ENCODE measurements at places on chromosomes 1 and 21. TPM values are rescaled to one million over a fixed set of nuclear protein-coding genes. Genes with fewer than 3 reads are reported as not detected.

Gene MPZ
- polyA plus RNA-seq = 0.14 TPM

Gene NCAM2
- not detected for polyA plus RNA-seq

- peaks cover 28% of the 10 kb centered on the region for H3K4me1 ChIP-seq
- no peak for DNase-seq
- no peak overlapping the region for H3K27ac ChIP-seq
- no peaks in the 10 kb centered on the region for H3K36me3 ChIP-seq
- no peaks in the 10 kb centered on the region for H3K27me3 ChIP-seq
- H3K4me3 ChIP-seq = no peak overlapping the region
These were observed 1.4 kb upstream of the PGBD2 start for GRCh38 chr1:248904437-248905216.

DNA sequence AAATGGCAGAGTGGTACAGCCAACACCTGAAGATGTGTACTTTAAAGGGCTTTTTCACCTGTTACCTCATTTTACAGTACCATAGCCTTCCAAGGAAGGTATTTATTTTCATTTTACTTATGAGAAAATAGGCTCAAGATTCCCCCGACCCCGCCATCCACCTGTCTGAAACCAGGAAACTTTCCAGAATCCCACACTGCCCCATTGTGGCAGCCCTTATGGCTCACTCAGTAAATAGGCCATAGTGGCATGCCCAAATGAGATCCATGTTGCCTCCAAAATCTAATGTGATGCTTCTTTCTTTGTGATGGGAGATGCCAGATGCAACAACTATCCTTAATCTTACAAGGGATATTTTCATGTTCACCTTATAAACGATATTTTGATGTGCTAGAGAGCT is 97.8 kb downstream of the EBNA1BP2 start:
- H3K36me3 ChIP-seq = no peaks in the 10 kb centered on the region
- H3K4me1 ChIP-seq = peaks cover 3% of the 10 kb centered on the region
- no peaks in the 10 kb centered on the region for H3K27me3 ChIP-seq
- DNase-seq = no peak

Gene OR10Z1
- polyA plus RNA-seq = not detected

GRCh38 chr1:88595355-88596002 is 88.6 kb upstream of the PKN2 start:
- H3K27ac ChIP-seq = no peak overlapping the region
- no peaks in the 10 kb centered on the region for H3K4me1 ChIP-seq
- peak; percentile 39 for DNase-seq
- no peak overlapping the region for H3K4me3 ChIP-seq

DNA sequence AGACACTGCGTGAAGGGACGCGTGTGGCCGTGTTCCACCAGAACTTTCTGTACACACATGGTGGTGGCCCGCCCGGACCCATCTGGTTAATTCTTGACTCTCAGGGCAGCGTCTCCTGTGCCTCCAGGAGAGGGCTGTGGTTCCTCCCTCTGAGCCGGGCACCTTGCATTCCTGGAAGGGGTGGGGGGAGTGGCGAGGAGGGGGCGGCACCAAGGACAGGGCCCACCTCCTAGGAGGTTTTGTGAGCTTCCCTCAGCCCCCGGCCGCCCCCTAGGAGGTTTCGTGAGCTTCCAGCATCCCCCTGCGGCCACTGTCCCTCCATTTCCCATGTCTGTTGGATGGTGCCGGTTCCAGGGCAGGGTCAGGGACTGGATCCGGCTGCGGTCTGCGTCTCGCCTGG is 28.9 kb downstream of the FAAP20 start:
- H3K36me3 ChIP-seq = no peaks in the 10 kb centered on the region
- H3K27ac ChIP-seq = no peak overlapping the region
- no peaks in the 10 kb centered on the region for H3K27me3 ChIP-seq
- no peaks in the 10 kb centered on the region for H3K4me1 ChIP-seq
- H3K4me3 ChIP-seq = no peak overlapping the region

Gene ALX3
- not detected for polyA plus RNA-seq

Gene S100PBP
- polyA plus RNA-seq = 14.0 TPM

DNA sequence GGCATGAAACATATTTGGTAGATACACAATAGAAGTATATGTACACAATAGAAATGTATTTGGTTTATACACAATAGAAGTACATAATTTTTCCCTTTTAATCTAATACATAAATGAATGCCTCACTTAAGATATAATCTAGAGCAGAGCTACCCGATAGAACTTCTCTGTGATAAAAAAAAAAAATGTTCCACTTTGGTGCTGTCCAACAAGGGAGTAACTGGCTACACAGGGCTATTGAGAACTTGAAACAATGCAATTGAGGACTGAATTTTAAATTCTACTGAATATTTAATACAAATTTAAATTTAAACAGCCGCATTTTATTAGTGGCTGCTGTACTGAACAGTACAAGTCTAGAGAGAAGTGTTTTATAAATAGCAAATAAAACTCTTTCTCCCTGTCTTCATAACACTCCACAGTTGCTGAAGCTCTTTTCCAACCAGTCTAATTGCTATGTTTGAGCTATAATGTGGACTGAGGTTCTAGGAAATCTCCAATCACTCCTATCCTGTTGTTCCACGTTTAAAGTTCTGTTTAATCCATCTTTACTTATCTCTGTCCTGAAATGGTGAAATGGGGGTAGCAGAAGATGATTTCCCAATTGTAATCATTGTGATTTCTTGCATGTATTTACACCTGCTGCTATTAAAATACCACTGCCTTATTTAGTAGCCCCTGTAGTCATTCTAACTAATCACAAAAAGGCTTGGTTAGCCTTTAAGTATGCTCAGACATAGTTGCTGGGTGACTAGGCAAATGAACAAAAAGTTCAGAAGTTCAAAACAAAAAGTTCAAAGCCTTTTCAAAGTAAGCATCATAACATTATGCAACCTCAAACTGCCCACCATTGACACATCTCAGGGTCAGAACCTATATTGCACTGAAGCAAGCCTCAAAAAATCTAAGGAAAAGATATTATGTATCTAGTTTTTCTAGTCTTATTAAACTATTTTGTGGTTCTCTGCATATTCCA is 192.3 kb upstream of the C1orf87 start:
- H3K4me3 ChIP-seq = no peak overlapping the region
- no peaks in the 10 kb centered on the region for H3K27me3 ChIP-seq
- DNase-seq = no peak
- no peaks in the 10 kb centered on the region for H3K4me1 ChIP-seq

DNA sequence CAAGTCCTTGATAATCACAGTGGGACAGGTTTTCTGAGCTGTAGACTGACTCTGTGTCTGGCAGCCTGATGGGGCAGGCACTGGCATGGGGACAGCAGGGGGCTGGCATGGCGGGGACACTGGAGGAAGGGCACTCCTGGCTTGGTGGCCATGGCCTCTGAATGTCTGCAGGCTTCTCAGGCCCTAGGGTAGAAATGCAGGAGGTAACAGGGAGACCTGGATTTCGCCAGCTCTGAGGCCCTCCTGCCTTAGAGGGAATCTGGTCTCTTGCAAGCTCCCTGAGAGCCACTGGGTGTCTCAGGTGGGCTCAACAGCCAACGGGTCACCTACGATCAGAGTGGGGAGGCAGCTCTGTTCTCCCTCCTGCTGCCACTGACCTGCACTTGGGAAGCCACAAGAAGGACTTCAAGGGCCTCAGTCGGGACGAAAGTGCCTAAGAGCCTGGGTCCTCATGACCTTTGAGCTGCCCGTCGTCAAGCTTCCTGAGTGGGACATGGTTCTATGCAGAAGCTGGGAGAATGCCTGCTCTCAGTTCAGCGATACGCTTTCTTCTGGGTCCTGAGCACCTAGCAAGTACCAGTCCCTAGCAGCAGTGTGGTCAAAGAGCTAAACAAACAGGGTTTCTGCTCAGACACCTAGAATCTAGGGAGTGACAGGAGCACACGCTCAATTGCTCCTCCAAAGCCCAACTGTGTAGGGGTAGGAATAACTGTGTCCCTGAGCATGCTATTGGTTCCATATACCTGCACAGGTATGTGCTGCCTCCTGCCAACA is 569.0 kb downstream of the PTPRU start:
- DNase-seq = no peak
- H3K4me1 ChIP-seq = no peaks in the 10 kb centered on the region
- H3K27ac ChIP-seq = no peak overlapping the region
- no peak overlapping the region for H3K4me3 ChIP-seq
- H3K27me3 ChIP-seq = no peaks in the 10 kb centered on the region

DNA sequence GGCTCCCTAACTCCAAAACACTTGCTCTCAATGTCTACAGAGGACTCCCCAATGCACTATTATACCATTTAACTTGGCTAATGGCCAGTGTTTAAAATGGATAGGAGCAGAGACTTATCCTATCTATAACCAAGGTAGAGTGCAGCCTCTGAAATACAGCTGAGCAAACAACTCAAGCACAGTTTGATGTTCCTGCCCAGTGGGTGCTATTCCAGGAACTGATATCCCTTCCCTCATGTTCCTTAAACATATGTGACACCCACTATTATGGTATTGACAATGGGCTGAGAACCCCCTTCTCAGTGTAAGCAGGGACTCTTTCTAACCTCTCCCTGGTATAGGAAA is 51.7 kb downstream of the SH3GLB1 start:
- no peak overlapping the region for H3K27ac ChIP-seq
- H3K4me3 ChIP-seq = no peak overlapping the region
- H3K4me1 ChIP-seq = no peaks in the 10 kb centered on the region
- DNase-seq = no peak
- H3K36me3 ChIP-seq = no peaks in the 10 kb centered on the region
- H3K27me3 ChIP-seq = no peaks in the 10 kb centered on the region

GRCh38 chr1:43993206-43993914 is 2.0 kb downstream of the CCDC24 start:
- H3K27ac ChIP-seq = no peak overlapping the region
- DNase-seq = no peak
- H3K27me3 ChIP-seq = no peaks in the 10 kb centered on the region
- H3K4me1 ChIP-seq = peaks cover 14% of the 10 kb centered on the region
- no peak overlapping the region for H3K4me3 ChIP-seq
- H3K36me3 ChIP-seq = no peaks in the 10 kb centered on the region

GRCh38 chr1:145806844-145807243 is 17.1 kb downstream of the RNF115 start:
- no peaks in the 10 kb centered on the region for H3K27me3 ChIP-seq
- H3K4me3 ChIP-seq = no peak overlapping the region
- DNase-seq = no peak
- H3K36me3 ChIP-seq = no peaks in the 10 kb centered on the region

GRCh38 chr1:226754793-226755533 is 15.9 kb upstream of the ITPKB start:
- DNase-seq = no peak
- H3K27me3 ChIP-seq = no peaks in the 10 kb centered on the region
- peaks cover 9% of the 10 kb centered on the region for H3K4me1 ChIP-seq
- H3K4me3 ChIP-seq = no peak overlapping the region
- H3K36me3 ChIP-seq = no peaks in the 10 kb centered on the region

GRCh38 chr21:30620522-30620921 is at the start of gene KRTAP20-4:
TSS of gene KRTAP20-4 (plus strand) at chr21:30620627.
- no peaks in the 10 kb centered on the region for H3K27me3 ChIP-seq
- DNase-seq = no peak
- H3K27ac ChIP-seq = no peak within 1 kb of the TSS
- H3K4me3 ChIP-seq = no peak within 1 kb of the TSS
- no peaks in the 10 kb centered on the region for H3K36me3 ChIP-seq

DNA sequence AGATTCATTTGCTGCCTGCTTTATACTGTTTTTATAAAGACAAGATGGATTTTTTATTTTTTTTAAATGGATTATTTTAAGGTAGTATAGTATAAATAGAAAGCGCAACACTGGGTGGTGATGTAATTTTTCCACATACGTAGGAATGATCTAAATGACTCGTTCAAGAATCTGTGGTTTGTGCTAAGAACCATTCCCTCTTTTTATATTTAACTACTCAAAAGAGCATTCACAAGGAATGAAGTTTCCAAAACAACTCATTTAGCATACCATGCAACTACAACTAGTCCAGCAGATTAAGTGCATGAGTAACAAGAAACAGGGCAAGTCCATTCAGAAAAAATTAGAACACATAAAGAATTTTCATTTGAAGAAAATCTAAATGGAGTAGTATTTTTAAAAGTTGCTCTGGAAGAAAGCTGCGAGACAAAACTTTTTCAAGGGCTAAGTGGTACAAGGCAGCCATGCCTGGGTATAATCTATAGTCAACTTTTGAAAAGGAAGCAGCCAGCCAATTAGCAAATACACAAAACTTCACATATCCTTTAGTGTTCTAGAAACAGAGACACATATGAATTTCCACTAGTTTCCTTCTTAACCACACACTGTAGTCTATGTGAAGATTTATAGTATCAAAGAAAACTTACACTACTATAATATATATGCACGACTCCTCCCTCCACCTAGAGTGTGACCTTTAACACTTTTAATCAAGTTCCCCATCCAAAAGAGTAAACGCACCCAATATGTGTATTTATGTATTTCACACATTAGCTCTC is 23.4 kb downstream of the GTF2B start:
- peaks cover 35% of the 10 kb centered on the region for H3K4me1 ChIP-seq
- DNase-seq = no peak
- no peak overlapping the region for H3K4me3 ChIP-seq
- H3K27ac ChIP-seq = no peak overlapping the region

DNA sequence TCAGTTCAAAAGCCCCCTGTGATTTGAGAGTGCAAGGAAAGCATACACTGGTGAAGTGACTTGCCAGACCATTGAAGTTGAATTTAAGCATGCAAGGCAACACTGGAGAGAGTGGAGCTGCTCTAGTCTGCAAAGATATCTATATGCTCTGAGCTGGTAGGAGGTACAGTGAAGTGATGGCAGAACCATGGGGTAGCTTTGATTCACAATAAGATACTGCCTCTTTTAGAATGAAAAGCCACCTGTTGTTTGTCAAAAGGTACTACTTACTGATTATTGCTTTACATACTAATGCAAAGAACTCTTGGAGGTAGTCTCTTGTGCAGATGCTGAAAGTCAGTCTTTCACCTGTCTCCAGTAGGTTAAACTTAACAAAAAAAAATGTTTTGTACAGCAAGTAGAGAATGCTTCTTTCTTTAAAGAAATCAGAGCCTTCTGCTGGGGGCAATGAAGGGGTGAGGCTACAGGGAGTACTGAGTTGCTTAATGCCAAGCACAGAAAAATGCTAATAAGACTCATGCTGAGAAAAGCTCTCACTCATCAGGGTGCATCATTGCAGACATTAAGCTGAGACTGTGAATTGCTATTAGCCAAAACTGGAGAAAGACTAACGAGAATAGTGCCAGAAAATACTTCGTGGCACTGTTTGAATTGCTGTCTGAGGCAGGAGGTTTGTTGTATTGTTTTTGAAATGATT is 1150.5 kb upstream of the TMPRSS15 start:
- H3K4me3 ChIP-seq = no peak overlapping the region
- H3K27ac ChIP-seq = no peak overlapping the region
- H3K4me1 ChIP-seq = no peaks in the 10 kb centered on the region
- H3K27me3 ChIP-seq = no peaks in the 10 kb centered on the region
- DNase-seq = no peak
- H3K36me3 ChIP-seq = no peaks in the 10 kb centered on the region

DNA sequence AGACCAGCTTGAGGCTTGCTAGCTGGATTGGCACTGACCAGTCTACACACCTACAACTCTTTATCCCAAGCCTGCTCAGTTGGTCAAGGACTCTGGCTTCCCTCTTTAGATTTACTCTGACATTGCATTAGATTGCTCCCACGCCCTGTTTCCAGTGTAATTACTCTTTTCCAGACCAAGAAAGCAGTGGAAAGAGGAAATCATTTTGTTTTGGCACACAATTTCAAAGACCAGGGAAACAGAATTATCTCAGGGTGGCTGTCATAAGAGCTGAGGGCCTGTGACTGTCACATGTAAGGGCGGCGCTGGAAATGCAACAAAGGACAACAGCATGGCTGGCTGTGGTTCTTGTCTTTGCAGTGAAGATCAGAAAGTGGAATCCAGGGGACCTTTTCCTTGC is 302.7 kb downstream of the HHAT start:
- H3K36me3 ChIP-seq = no peaks in the 10 kb centered on the region
- H3K4me1 ChIP-seq = no peaks in the 10 kb centered on the region
- H3K4me3 ChIP-seq = no peak overlapping the region
- no peak for DNase-seq
- no peaks in the 10 kb centered on the region for H3K27me3 ChIP-seq

All from CD4-positive, alpha-beta memory T cell (primary cell).